Stimulated activated CD8-positive, alpha-beta memory T cell treated with anti-CD3 and anti-CD28 coated beads, Interleukin-4, amount 100 ng/mL, for 1 hour (primary cell): ENCODE measurements at places on chromosomes 2 and 18.

DNA sequence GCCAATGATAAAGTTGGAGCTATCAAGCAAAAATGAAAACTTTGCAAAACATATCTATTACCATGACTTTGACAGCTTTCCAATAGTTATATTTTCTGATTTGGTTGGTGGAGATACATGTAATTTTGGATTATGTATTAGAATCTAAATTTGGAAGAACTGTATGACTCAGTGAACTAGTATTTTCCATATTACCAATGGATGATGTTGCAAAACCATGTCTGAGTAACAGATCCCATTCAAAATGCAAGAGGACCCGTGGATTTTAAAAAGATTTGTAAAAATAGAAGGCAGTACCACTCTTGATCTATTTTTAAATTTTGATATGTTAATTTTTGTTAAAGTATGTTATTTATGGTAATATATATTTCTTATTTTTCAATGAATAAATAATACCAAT, 83.0 kb downstream of the TAF4B start:
- no peak for DNase-seq

DNA sequence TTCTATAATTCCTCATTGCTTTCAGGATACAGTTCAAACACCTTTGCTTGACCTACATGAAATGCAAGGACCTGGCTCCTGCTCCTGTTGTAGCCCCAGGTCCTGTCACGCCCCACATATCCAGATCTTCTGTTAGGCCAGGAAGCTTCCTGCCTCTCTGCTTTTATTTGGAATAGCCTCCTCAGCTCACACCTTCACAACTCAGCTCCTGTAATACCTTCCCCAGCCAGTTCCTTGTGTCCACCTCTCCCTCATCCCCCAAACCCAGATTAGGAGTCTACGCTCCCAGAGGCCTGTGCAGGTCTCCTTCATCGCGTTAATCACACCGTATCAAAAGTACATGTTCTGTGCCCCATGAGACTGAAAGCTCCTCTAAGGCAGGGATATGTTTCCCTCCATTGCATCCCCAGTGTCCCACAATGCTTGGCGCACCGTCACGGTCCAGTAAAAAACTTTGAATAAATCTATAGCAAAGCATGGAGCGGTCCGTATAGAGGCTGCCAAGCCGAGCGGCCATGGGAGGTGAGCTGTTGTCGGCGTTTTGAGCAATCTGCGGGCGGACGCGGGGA, 371 bp downstream of the MDH1B start:
- no peak for DNase-seq

DNA sequence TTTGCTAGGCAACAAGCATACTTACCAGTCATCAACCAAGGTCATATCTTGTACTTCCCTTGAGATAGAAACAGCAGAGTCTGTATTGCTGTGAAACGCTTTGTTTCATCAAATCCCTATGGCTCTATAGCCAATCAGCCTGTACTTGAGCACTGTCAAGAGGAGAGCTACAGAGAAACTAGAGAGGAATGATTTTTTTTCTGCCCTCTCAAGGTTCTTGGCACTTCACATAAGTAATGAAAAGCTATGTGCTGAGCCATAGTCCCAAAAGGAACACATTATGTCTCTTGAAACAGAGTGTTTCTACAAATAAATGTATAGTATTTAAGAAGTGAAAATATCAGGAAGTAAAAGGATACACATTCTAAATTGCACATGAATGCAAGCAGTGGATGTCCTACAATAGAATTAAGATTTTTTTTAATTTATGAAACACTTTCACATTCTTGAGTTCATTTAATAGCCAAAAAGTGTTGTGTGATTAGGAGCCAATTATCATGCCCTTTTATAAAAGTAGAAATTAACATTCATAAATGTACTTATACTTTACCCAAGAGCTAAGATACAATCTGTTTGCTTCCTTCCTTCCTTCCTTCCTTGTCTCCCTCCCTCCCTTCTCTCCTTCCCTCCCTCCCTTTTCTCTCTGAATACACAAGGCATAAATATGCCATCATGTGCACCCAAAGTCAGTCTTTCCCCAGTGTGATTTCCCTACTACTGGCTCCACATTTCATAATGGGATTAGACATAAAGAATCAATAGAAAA, 131.8 kb downstream of the CSRNP3 start:
- no peak for DNase-seq

DNA sequence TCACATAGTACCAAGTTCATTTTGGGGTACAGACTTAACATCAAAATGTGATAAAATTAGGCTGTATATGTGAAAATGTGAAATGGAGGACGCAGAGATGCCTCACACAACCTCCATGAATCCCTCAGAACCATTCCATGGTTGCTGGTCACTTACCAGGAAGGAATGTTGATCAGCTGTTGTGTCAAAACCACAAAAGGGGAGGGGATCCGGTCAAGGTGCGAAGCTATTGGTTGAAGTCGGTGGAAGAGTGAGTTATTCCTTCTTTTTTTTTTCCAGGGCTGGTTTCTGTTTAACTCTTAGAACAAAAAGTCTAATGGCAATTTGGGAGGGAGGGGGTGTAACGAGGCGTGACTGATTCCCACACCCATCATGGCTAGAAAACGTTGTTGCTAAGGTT, 32.3 kb upstream of the REG3A start:
- no peak for DNase-seq

GRCh38 chr2:165182029-165182428, 21.8 kb downstream of the SCN3A start:
- DNase-seq, result no peak

DNA sequence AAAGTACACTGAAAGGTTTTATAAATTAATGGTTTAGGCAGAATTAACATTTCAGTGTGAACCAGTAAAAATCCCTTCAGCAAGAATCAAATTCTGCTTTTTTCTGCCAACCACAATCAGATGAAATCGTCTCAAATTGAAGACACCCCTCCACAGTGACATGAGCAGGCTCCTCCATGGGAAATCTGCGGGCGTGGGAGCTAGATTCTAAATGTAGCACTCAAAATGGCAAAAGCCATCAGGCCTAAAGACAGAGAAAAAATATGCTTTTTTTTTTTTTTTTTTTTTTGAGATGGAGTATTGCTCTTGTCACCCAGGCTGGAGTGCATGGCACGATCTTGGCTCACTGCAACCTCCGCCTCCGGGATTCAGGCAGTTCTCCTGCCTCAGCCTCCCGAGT, 55.8 kb upstream of the MRPS9 start:
- no peak for DNase-seq

GRCh38 chr2:181128199-181128598, 147.8 kb downstream of the UBE2E3 start:
- no peak for DNase-seq

DNA sequence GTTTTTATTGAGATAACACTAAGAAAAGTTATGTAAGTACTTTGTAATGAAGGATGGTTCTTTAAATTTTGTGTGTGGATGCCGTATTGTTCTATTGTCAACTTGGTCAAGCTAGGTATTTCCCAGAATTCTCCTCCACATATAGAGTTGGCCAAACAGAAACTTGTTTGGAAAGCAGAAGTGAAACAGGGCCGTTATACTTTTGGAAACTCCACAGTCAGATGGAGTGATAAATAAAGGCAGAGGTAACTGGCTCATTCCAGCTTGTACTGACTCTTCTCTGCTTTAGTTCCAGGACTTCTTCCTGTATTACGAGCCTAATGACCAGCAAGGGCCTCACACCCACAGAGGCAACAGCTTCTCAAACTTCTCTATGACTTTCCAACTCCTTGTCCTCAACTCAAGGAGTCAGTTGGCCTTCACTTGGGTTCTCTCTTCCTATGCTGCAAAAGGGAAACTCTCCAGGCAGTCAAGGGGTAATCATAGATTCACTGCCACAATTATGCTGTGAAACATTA, 16.4 kb upstream of the STARD7 start:
- no peak for DNase-seq

- DNase-seq, result no peak
These were observed 217.0 kb upstream of the UBE2E3 start for GRCh38 chr2:180763263-180763989.

DNA sequence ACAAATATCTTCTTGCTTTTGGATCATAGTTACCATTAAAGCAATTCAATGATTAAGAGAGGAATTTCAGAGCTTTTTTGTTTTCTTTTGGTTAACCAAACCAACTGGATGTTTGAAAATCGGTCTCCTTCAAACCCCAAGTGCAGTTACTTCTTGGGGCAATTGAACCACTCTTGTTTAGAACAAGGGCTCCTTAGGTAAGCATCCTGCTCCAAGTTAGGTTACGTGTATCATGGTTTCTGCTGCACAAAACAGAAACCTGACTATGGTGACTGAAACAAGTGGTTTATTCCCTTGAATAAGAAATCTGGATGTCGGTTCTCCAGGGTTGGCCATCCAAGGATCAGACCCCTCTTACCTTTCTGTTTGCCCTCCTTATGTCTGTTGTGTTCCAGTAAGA, 16.1 kb upstream of the LGALSL start:
- DNase-seq, result no peak

DNA sequence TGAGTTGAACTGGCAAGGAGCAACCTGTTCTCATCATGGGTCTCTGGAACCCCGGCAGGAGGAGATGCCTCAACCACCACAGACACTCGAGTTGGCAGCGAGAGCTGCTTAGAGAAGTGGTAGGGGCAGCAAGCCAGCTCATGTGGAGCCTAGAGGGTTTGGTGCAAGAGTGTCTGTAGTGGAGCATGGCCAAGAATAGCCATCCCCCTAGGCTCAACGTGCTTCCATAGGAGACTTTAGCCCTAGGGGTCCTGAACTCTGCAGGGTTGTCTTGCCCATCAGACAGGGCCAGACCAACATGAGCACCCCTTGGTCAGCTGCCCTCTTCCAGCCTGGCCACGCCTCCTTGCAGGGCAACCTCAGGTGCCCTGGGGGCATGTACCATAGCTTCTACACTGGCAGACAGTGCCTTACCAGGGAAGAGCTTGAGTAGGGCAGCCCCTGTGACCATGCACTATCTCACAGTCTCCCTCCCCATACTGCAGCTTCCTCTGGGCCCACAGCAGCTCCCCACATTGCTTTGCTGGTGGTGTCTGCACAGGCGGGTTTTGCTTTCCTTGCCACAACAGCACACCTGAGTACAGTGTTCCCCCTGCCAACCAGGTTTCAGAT, 187.1 kb downstream of the EXOC6B start:
- no peak for DNase-seq

- no peak for DNase-seq
These were observed 63.3 kb downstream of the TGOLN2 start for GRCh38 chr2:85264471-85264870.

DNA sequence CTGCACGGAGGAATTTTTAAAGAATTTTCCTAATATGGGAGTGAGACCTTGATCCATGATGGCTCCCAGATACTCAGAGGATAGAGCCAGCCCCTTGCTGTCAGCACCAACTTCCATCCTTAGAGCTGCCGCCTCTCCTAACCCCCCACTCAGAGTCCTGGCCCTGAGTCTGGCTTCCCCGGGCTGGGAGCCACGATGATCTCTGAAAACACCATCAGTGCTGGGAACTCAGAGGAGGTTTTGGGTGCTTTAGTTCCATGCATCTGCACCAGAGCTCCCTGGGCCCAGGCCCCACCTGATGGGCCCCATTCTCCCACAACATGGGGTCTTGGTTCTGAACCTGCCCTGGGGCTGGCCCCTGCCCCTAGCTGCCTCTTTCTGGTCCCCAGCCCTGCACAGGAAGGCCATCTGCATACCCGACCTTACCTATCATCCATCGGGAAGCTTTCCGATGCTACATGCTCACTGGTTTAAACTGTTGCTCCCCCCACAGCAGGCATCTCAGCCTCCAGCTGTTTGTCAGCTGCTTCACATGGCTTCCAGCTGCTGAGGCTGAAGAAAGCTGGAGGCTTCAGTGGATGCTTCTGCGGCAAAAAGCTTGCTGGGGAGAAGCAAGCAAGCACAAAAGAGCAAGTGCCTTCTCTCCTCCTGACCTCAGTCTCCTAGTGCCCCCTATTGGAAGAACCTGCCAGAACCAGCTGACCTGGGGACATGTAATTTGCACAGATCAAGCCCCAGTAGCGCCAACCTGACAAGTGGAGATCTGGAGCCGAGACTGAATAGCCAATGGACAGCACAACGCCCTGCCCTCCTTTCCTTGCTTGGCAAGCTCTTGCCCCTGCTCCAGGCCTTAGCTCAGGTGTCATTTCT, 24.2 kb upstream of the RHOB start:
- DNase-seq, result no peak

- no peak for DNase-seq
These were observed 268.9 kb upstream of the CCDC68 start for GRCh38 chr18:55228191-55228590.

DNA sequence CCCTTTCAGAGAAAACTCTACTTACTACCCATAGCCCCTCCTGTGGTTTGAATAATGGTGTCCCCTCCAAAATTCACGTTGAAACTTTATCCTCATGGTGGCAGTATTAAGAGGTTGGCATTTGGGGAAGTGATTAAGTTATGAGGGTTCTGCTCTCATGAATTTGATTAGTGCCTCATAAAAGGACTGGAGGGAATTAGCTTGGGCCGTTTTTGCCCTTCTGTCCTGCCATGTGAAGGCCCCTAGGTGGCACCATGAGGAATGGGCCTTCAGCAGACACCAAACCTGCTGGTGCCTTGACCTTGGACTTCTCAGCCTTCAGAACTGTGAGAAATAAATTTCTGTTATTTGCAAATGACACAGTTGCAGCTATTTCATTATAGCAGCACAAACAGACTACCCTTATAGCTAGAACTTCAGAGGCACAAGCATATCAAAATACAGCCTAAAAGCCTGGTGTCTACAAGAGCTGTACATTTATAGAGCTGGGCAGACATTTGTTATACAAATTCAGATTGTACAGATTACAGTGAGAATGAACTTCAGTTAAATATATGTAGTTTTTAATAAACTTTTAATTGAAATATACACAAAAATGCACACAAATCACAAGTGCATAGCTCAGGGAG, 2.6 kb upstream of the PTPN2 start:
- no peak for DNase-seq

DNA sequence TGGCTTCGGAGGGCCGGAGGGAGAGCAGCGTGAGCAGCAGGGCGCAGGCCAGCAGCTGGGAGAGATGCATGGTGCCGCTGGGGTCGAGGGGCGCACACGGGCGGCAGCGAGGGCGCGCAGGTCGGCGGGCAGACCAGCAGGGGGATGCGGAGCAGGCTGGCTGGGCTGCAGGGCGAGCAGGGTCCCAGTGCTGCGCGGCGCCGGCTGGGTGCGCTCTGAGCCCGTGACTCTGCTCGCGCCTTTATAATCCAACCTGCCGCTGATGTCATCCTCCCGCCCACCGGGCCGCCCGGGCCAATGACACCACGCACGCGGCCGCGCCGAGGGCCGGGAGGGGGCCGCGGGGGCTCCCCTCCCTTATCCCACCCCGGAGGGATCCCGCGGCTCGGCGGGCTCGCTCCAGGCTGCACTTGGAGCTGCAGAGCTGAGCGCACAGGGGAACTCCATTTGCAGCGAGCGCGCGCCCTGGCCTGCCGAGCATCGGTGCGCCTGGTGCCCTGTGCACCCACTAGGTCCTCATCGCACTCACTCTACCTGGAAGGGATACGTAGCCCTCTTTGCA, at the start of gene NPPC:
Gene NPPC (minus strand): TSS at position 217 of the 562 bp plus-strand sequence. CDS start 147 bp downstream, at position 70.
- DNase-seq, result no peak
